WTC11 (cell line): ENCODE measurements at places on chromosomes 4 and X.
A peak's percentile ranks its signal among the peaks of the same experiment; 100 is the strongest.

GRCh38 chr4:78331965-78332364, 219.6 kb upstream of the ANXA3 start:
- peak overlapping the region; percentile 22 for H3K4me3 ChIP-seq
- H3K4me1 ChIP-seq: peaks cover 73% of the 10 kb centered on the region
- DNase-seq: no peak
- H3K27ac ChIP-seq: peak overlapping the region; percentile 76
- H3K36me3 ChIP-seq: peaks cover 22% of the 10 kb centered on the region

GRCh38 chrX:40727093-40727492, 8.2 kb downstream of the MED14 start:
- no peak overlapping the region for H3K27ac ChIP-seq
- peaks cover 44% of the 10 kb centered on the region for H3K36me3 ChIP-seq
- DNase-seq: no peak
- H3K4me3 ChIP-seq: no peak overlapping the region

DNA sequence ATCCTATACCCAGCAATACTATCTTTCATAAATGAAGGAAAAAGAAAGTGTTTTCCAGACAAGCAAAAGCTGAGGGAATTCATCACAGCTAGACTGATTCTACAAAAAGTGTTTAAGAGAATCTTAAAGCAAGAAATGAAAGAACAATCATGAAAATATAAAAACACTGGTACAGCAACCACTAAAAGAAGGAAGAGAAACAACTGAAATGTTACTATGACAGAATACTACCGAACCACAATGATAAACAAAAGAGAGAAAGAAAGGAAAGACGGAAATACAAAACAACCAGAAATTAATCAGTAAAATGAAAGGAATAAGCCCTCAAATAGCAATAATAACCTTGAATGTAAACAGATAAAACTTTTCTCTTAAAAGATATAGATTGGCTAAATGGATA, 110.8 kb upstream of the AFF2 start:
- H3K27me3 ChIP-seq: no peaks in the 10 kb centered on the region; the same call in 1 of the 2 replicates
- H3K4me1 ChIP-seq: peaks cover 5% of the 10 kb centered on the region
- no peak overlapping the region for H3K4me3 ChIP-seq
- no peak overlapping the region for H3K27ac ChIP-seq
- no peak for DNase-seq

DNA sequence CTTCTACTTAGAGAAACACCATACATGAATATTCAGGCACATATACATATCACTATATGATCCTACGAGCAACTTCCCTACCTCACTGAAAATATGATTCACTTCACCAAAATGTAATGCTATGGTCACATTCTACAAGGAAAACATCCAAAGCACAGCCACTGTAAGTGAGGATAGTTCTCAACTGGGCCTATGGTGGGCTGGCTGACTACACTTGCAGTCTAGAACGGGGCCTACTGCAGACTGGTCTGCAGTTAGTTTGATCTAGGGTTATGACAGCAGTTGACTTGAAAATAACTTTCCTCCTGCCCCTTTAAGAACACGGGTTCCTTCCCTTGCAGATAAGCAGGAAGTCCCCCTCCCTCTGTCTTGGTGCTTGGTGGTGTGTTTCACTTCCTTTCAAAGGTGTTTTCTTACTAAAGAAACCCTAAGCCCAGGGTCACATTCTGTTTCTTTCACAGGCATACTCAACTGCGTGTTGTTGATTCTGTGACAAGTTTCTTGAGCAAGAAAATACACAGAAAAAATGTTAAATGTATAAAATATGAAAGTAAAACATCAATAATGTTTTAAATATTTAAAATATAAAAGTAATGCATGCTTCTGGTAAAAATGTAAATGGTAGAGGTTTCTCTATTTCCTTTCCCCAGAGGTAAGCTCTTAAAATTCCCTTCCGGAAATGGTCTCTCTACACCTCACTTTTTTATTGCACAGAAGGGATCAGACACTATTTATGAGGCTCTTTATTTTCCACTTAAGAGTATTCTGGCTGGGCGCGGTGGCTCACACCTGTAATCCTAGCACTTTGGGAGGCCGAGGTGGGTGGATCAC, 18.0 kb upstream of the TMSB4X start:
- H3K36me3 ChIP-seq: peaks cover 7% of the 10 kb centered on the region
- H3K4me1 ChIP-seq: peaks cover 7% of the 10 kb centered on the region
- H3K27ac ChIP-seq: peak overlapping the region; percentile 45; the same call in 1 of the 2 replicates
- H3K27me3 ChIP-seq: no peaks in the 10 kb centered on the region
- H3K4me3 ChIP-seq: no peak overlapping the region

- H3K27ac ChIP-seq: no peak overlapping the region
- no peak for DNase-seq
- no peak overlapping the region for H3K4me3 ChIP-seq
- H3K36me3 ChIP-seq: no peaks in the 10 kb centered on the region
- H3K27me3 ChIP-seq: no peaks in the 10 kb centered on the region
Measured at GRCh38 chr4:45946699-45947098, 177.2 kb downstream of the GABRG1 start.

DNA sequence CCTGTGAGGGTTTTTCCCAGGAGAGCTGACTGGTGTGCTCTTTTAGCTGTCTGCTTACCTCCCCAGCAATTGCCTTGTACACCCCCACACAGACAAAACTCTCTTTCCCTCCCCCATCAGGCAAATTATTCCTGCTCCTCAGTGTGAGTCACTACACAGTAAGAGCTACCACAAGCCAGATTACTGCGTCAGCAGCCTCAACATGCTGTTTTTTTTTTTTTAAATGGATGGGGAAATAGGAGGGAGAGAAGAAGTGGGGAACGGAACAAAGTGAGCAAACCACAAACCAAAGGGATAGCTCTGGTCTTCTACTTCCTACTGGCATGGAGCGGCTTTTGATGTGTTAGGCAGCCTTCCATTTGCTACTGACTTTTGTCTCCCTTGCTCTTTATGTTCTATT, 107.5 kb upstream of the ACSL4 start:
- no peak for DNase-seq
- no peak overlapping the region for H3K4me3 ChIP-seq
- H3K4me1 ChIP-seq: no peaks in the 10 kb centered on the region
- H3K27me3 ChIP-seq: no peaks in the 10 kb centered on the region
- no peaks in the 10 kb centered on the region for H3K36me3 ChIP-seq
- no peak overlapping the region for H3K27ac ChIP-seq

GRCh38 chr4:55122235-55122634, 3.2 kb downstream of the KDR start:
- peak overlapping the region; percentile 81 for H3K4me3 ChIP-seq
- DNase-seq: no peak
- H3K4me1 ChIP-seq: peaks cover 56% of the 10 kb centered on the region
- peaks cover 28% of the 10 kb centered on the region for H3K36me3 ChIP-seq
- H3K27me3 ChIP-seq: peaks cover 7% of the 10 kb centered on the region; the same call in 1 of the 2 replicates

DNA sequence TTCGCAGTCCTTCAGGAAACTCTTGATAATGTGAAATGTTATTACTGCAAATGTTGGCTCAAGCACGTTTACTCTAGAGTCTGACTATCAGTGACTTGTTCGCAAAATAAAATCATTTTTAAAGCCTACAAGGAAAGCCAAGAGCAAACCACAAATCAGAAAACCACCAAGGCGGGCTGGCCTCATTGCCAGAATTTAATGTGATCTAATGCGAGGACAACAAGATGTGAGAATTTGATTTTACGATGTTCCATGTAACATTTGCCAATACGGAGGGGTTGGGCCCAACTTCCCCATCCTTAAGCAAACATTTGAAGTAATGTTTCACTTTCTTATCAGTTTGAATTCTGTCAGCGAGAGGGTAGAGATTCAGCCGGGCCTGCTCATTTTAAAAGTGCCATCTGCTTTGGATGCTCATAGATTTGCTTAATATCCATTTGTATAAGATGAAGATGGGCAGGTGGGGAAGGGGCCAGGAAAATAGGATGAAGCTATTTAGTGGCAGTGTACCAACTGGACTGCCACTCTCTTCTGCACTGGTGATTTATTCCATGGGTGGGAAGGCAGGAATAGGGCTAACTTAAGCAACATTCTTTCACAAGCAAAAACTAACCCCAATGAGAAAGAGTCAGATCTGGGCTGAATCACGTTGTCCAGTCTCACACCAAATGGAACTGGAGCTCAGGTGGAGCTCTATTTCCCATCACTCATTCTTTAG, 225.3 kb downstream of the ANAPC10 start:
- H3K27me3 ChIP-seq: no peaks in the 10 kb centered on the region
- H3K27ac ChIP-seq: no peak overlapping the region
- H3K36me3 ChIP-seq: peaks cover 3% of the 10 kb centered on the region
- no peaks in the 10 kb centered on the region for H3K4me1 ChIP-seq
- H3K4me3 ChIP-seq: no peak overlapping the region

DNA sequence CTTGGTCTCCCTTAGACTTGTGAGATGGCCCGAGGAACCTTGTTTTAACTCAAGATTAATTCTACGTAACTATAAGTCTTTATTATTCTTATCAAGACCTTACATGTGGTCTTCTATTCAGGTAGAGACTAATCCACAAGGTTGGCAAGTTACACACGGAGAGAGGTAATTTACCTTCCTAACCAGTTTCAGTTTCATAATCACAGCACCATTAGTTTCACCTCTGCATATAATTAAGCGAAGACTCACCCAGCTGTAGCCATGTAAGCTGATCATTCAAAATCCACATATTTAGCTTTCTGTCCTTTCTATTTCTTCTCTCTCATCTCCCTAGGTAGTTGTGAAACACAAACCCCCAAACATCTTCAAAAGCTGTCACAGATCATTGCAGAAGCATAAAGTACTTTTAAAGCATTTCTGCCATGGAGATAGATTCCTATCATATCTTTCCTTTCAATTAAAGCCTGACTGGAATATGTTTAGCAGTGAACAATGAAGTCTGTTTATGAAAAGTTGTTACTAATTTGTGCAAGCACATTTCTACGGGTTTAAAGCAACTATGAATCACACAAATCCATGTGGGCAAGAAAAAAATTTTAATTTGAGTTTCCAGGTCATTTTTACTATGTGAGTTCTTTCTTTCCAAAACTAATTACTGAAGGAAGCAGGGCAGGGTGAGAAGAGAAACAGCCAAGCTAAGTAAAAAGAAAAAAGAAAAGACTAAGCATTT, 78.5 kb downstream of the BTC start:
- no peak overlapping the region for H3K27ac ChIP-seq
- no peak overlapping the region for H3K4me3 ChIP-seq
- peaks cover 11% of the 10 kb centered on the region; the same call in 1 of the 2 replicates for H3K36me3 ChIP-seq
- no peaks in the 10 kb centered on the region for H3K27me3 ChIP-seq
- DNase-seq: no peak
- no peaks in the 10 kb centered on the region for H3K4me1 ChIP-seq

GRCh38 chr4:78644744-78645330, 93.3 kb downstream of the ANXA3 start:
- H3K27ac ChIP-seq: no peak overlapping the region
- no peaks in the 10 kb centered on the region for H3K36me3 ChIP-seq
- H3K27me3 ChIP-seq: no peaks in the 10 kb centered on the region
- H3K4me1 ChIP-seq: peaks cover 9% of the 10 kb centered on the region
- no peak overlapping the region for H3K4me3 ChIP-seq

DNA sequence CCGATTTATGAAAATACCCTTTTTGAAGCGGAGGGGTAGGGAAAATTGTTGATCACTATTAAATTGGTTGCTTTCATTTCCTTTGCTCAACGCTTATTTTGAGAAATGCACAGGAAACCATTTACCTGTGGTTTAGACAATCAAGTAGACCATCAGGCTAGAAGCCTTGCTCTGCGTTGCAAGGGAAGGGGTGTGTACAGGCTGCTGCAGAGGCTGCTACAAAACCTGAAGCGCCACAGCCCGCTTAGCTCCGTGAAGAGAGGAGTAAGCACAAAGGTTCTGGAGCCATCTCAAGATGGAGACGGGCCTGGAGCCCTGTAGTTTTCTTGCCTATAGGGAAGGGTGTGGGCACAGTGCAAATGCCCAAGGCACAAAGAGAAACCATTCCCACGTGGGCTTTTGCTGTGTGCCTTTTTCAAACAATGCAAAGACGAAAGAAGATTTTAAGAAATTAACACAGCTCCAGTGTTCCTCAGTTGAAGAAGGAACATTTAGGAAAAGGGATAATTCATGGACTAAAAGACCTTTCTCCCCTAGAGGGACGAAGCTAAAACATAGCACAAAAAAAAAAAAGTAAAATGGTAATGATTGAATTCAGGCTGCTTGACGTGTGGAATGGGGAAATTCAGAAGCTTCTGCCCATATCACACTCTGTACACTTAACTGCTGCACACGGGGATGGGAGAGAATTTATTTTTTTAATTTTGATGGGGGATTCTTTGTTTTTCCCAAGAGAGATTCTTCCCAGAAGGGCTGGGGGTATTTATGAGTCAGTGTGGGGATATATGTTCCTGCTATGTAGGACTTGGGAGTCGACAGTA, 3.5 kb downstream of the TMSB4X start:
- H3K4me1 ChIP-seq: peaks cover 39% of the 10 kb centered on the region
- no peaks in the 10 kb centered on the region for H3K27me3 ChIP-seq
- peak; percentile 26 for DNase-seq
- peak overlapping the region; percentile 94 for H3K27ac ChIP-seq

DNA sequence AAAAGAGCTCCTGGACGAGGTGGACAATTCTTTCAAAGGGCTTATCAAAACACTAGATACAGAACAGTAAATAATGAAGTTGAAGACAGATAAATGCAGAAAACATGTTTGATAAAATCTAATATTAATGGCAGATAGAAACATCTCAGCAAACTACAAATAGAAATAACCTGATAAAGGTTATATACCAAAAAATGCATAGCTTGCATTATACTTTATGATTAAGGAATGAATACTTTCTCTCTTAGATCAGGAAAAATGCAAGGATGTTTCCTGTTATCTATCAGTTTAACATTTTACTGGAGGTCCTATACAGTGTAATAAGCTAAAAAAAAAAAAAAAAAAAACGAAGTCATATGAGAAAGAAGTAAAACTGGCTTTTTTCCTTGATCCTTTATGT, 304.5 kb upstream of the CXorf51A start:
- H3K4me3 ChIP-seq: no peak overlapping the region
- no peaks in the 10 kb centered on the region for H3K4me1 ChIP-seq
- H3K27ac ChIP-seq: no peak overlapping the region
- peaks cover 12% of the 10 kb centered on the region for H3K36me3 ChIP-seq

DNA sequence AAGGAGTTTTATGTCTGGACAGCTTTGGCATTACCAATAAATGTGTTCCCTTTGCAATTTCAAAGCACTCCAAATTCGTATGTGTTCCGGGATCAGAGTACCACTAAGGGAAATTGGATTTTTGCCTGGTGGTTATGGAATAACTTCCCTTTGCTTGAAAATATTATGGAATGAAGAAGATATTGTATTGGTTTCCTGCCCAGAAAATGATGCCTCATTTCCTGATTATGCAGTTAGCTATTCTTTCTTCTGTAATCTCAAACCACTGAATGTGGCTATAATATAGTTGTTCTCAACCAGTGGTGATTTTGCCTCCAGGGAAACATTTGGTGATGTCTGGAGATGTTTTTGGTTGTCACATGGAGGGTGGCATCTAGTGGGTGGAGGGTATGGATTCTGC, 142.9 kb downstream of the PCDH7 start:
- H3K4me3 ChIP-seq: no peak overlapping the region
- H3K27me3 ChIP-seq: no peaks in the 10 kb centered on the region; the same call in 1 of the 2 replicates
- no peak overlapping the region for H3K27ac ChIP-seq
- peaks cover 8% of the 10 kb centered on the region; the same call in 1 of the 2 replicates for H3K4me1 ChIP-seq

DNA sequence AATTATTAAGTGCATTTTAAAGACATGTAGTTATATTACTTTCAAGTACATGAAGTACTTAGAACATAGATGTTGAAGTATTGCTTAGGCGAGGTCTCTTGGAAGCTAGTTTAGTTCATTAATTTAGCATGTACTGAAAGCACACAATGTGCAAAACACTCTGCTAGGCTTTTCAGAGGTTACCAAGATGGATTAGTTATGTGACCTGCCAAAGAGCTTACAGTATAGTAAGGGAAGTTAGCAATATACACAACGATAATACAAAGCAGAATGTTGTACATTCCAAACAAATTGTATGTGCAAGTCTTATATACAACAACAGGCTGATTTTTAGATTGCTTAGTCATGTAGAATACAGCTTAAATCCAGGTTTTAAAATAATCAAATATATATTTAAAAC, 118.5 kb upstream of the NRK start:
- no peak overlapping the region for H3K4me3 ChIP-seq
- H3K4me1 ChIP-seq: peaks cover 33% of the 10 kb centered on the region
- H3K27me3 ChIP-seq: no peaks in the 10 kb centered on the region
- no peak overlapping the region for H3K27ac ChIP-seq
